ENCODE measurements at places on chromosomes 2 and 18.

GRCh38 chr2:64972426-64972825 lies 16.8 kb upstream of the SLC1A4 start:
- DNase-seq = no peak

GRCh38 chr18:79754831-79755351 lies 42.8 kb upstream of the KCNG2 start:
- no peak for DNase-seq

DNA sequence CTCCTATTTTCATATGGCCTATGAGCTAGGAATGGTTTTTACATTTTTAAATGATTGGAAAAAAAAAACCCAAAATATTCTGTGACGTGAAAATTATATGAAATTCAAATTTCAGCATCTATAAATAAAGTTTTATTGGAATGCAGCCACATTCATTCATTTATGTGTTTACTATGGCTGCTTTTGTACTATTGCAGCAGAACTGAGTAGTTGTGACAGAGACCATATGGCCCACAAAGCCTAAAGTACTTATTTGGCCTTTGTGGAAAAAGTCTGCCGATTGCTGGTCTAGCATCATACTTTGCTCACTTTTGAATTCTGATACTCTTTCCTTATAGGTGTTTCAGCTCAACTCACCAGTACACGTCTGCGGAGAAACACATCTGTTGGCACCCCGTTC lies 39.0 kb downstream of the MYO3B start:
- DNase-seq = no peak

GRCh38 chr2:120053891-120054290 lies 41.0 kb downstream of the EPB41L5 start:
- no peak for DNase-seq
